ENCODE measurements at places on chromosomes 5 and 9. TPM values are rescaled to one million over a fixed set of nuclear protein-coding genes. Genes with fewer than 3 reads are reported as not detected.

RNF183 gene
- not detected for total RNA-seq

SLC4A9 gene
- not detected for total RNA-seq

PHYHD1 gene
- 0.38 TPM for total RNA-seq

C6 gene
- total RNA-seq = not detected

PLAC8L1 gene
- 0.38 TPM for total RNA-seq

LCN15 gene
- not detected for total RNA-seq

RUSC2 gene
- total RNA-seq = 36.1 TPM

PCDHGB5 gene
- total RNA-seq = 2.5 TPM

PDCD1LG2 gene
- total RNA-seq = 0.25 TPM

HTR1A gene
- not detected for total RNA-seq

TMEM252 gene
- not detected for total RNA-seq

DRD1 gene
- total RNA-seq = 0.07 TPM

LHX3 gene
- total RNA-seq = 0.05 TPM

AHRR gene
- 5.4 TPM for total RNA-seq

GABBR2 gene
- total RNA-seq = 0.28 TPM

TXNDC8 gene
- not detected for total RNA-seq

NKD2 gene
- total RNA-seq = 23.2 TPM

LCN1 gene
- total RNA-seq = not detected

CCL28 gene
- 0.09 TPM for total RNA-seq

PCDHGA6 gene
- 0.12 TPM for total RNA-seq

GNAQ gene
- total RNA-seq = 20.7 TPM

SLC6A19 gene
- total RNA-seq = 0.32 TPM

GABRA1 gene
- not detected for total RNA-seq

PCDHB2 gene
- total RNA-seq = 3.4 TPM

CDH18 gene
- not detected for total RNA-seq

FREM1 gene
- total RNA-seq = not detected

SLC6A3 gene
- total RNA-seq = 1.5 TPM

HSPB3 gene
- 0.14 TPM for total RNA-seq

CARTPT gene
- total RNA-seq = not detected

UBLCP1 gene
- total RNA-seq = 33.3 TPM

FBLL1 gene
- total RNA-seq = 0.07 TPM

SMIM3 gene
- total RNA-seq = 19.1 TPM

TMEM8B gene
- 4.5 TPM for total RNA-seq

CATSPER3 gene
- 0.48 TPM for total RNA-seq

MARVELD2 gene
- total RNA-seq = 2.7 TPM

BASP1 gene
- total RNA-seq = 226 TPM

GHR gene
- total RNA-seq = 0.06 TPM

ARHGEF37 gene
- 2.5 TPM for total RNA-seq
